ENCODE measurements at places on chromosomes 6 and 20. TPM values are rescaled to one million over a fixed set of nuclear protein-coding genes. Genes with fewer than 3 reads are reported as not detected.

DNA sequence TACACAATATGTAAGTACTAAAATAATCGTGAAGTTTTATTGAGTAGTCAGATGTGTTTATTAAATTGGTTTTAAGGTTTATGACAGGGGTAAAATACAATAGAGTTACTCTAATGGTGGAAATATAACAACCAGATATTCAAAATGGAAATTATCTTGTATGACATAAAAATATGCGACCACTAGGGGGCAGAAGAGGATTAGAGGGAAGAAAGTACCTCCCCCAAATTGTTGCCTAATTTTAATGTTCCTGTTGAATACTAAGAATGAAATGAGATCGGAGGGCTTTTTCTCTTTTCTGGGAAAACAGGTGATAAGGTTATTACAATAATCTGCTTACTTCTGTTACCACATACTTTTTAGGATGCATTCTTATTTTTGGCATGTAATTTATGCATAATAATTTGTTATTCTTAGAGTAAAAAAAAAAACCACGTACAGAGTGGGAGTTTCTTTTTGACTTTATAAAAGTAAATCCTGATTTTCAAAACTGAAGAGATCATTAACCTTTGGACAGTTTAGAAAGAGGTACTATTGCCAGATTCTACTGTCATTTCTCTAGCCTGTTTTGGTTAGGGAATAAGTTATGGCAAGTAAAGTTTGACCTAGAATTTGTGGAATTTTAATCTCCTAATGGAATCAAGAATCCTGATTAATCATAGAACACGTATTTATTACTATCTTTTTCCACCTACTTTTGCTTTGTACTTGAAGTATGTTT is 159.2 kb downstream of the CD109 start:
- no peak overlapping the region for H3K27ac ChIP-seq
- H3K4me3 ChIP-seq, result no peak overlapping the region
- H3K4me1 ChIP-seq, result no peaks in the 10 kb centered on the region
- peak; percentile 41 for DNase-seq
- H3K36me3 ChIP-seq, result peaks cover 4% of the 10 kb centered on the region

GRCh38 chr6:158002249-158002950 is 20.7 kb downstream of the SYNJ2 start:
- H3K4me1 ChIP-seq, result peaks cover 61% of the 10 kb centered on the region
- H3K4me3 ChIP-seq, result no peak overlapping the region
- H3K27ac ChIP-seq, result peak overlapping the region; percentile 82

- no peak for DNase-seq
- H3K36me3 ChIP-seq, result no peaks in the 10 kb centered on the region
- H3K4me3 ChIP-seq, result no peak overlapping the region
- H3K27me3 ChIP-seq, result no peaks in the 10 kb centered on the region
- H3K27ac ChIP-seq, result no peak overlapping the region
These were observed 24.6 kb upstream of the GTF3C6 start for GRCh38 chr6:110933912-110934311.

DNA sequence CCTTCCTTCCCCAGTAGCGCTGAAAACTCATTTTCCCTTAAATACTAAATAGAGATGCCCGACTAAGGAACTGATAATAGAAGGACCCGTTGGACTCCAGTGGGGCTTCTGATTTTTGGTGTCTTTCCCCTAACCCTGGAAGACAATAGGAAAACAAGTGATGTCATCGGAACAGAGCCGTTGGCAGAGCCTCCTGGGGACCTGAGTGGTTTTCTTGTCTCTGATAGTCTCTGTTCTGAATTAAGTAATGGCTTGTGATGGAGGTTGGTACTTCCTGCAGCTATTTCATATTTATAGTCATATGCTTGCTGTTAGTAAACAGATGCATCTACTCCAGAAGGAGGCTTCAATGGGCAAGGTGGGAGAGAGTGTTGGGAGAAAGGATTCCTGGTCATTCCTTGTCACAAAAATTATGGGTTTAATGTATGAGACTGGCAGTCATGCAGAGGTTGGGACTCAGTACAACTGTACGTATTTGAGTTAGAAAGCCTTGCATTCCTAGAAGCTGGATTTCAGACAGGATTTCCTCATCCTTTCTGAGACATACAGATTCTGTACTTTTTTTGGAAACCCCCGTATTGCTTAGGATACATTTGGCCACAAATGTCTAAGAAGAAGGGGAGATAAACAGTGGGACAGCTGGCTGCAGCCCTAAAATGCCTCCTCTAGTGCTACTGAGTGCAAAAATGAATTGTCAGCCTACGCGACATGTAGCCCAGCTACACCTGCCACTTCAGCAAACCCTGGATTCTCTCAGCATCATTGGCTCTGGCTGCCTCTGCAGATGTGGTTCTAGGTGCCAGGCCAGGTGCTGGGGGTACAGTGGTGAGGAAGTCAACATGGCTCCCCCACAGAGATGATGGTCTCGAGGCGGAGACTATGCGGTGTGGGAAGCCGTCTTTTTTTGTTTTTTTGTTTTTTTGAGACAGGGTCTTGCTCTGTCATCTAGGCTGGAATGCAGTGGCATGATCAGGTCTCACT is 38.1 kb downstream of the CDS2 start:
- H3K4me1 ChIP-seq, result peaks cover 45% of the 10 kb centered on the region
- DNase-seq, result no peak
- H3K4me3 ChIP-seq, result no peak overlapping the region
- H3K27ac ChIP-seq, result peak overlapping the region; percentile 70
- peaks cover 6% of the 10 kb centered on the region for H3K36me3 ChIP-seq

- H3K27ac ChIP-seq, result no peak overlapping the region
- no peaks in the 10 kb centered on the region for H3K27me3 ChIP-seq
- H3K36me3 ChIP-seq, result peaks cover 3% of the 10 kb centered on the region
- peaks cover 20% of the 10 kb centered on the region for H3K4me1 ChIP-seq
These were observed 36.3 kb upstream of the ID1 start for GRCh38 chr20:31568773-31569162.

DNA sequence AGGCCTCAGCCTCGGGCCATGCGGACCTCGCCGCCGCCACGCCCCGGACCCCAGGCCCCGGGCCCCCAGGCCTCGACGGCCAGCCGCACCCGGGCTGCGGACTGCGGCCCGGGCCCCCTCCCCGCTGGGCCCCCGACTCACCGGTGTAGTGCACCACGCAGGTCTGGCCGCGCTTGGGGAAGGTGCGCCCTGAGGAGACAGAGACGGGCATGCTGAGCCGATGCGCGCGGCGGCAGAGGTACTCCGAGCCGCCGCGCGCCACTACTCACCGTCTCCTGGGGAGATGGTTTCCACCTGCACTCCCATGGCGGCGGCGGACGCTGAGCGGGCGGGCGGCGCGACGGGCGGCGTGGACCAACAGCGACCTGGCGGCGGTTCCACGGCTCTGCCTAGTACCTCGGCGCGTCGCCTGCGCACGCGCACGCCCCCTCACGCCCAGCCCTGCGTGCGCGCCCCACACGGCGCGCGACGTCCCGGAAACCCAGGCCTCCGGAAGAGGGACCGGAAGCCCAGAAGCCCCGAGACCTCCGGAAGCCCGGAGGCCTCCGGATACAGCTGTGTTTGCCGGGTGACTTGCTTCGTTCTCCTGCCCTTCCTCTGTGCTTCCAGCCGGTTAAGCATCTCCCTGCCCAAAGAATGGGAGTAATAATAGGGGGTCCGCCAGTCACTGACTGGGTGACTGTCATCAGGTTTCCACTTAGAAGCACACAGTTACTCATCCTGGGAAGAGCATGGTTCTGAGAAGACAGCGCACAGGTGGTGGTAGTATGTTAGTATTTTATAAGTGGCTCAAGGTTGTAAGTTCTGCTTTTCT is at the start of gene FKBP1A:
FKBP1A (minus strand) TSS at position 362 of the 814 bp plus-strand sequence; CDS start at position 306, 56 bp downstream.
- peaks cover 5% of the 10 kb centered on the region for H3K36me3 ChIP-seq
- peak within 1 kb of the TSS; percentile 95 for H3K27ac ChIP-seq
- peak; percentile 85 for DNase-seq
- peaks cover 31% of the 10 kb centered on the region for H3K4me1 ChIP-seq
- no peaks in the 10 kb centered on the region for H3K27me3 ChIP-seq

DNA sequence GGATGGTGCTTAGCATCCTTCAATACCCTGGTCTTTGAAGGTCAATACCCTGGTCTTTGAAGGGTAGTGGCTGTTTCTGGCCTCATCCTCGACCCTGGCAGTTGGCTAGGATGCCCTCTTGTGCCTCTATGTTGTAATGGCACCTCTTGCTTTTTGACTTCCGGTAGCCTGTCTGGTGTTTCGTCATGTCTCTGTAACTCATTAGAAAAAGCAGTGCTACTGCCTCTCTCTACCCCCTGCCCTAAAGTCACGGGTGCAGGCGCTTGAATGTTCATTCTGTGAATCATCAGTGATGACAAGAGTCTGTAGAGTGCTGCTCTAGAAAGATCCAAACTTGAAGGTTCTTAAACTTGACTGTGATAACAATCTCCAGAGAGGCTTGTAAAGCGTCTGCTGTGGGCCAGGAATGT is 28.3 kb downstream of the RSPO4 start:
- H3K27ac ChIP-seq, result no peak overlapping the region
- no peak overlapping the region for H3K4me3 ChIP-seq
- H3K4me1 ChIP-seq, result no peaks in the 10 kb centered on the region
- no peaks in the 10 kb centered on the region for H3K36me3 ChIP-seq
- H3K27me3 ChIP-seq, result no peaks in the 10 kb centered on the region
- peak; percentile 32 for DNase-seq

- H3K27ac ChIP-seq, result peak overlapping the region; percentile 93
- no peaks in the 10 kb centered on the region for H3K27me3 ChIP-seq
- peaks cover 20% of the 10 kb centered on the region for H3K4me1 ChIP-seq
- DNase-seq, result no peak
These were observed 29.1 kb downstream of the WRNIP1 start for GRCh38 chr6:2794171-2794730.

GRCh38 chr20:684676-685319 is 9.2 kb upstream of the SCRT2 start:
- no peak for DNase-seq
- H3K27ac ChIP-seq, result no peak overlapping the region
- H3K27me3 ChIP-seq, result peaks cover 17% of the 10 kb centered on the region
- no peaks in the 10 kb centered on the region for H3K4me1 ChIP-seq

DNA sequence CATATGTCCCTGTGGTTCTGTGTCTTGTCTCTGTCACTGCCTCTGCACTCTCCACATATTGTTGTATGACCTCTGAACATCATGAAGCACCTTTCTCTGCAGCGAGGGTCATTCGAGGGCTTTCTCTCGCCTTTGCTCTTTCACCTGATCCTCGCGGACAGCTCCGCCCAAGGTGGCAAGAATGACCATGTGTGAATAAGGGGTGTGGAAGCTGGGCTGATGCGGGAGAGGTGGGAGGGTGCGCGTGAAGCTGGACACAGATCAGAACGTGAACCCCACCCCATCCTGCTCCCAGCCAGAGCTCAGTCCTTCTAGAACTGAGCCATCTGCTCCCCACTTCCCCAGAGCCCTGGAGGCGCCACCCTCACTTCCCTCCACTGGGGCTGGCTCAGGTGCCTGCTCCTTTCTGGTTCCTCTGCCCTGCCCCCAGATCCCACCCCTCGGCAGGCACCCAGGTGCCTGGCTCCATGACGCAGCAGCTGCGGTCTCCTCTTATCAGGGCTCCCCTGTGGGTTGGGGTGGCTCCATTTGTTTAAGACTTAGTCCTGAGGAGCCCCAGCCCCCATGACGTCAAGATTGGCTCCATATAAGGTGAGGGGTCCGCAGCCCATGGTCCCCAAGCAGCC is at the start of gene MUCL3:
MUCL3 (plus strand) TSS at position 613 of the 626 bp plus-strand sequence. CDS start 27 bp downstream, outside the sequence.
- H3K27me3 ChIP-seq, result peaks cover 43% of the 10 kb centered on the region
- peaks cover 2% of the 10 kb centered on the region for H3K4me1 ChIP-seq
- H3K4me3 ChIP-seq, result no peak within 1 kb of the TSS
- H3K27ac ChIP-seq, result peak within 1 kb of the TSS; percentile 41
- no peaks in the 10 kb centered on the region for H3K36me3 ChIP-seq

DNA sequence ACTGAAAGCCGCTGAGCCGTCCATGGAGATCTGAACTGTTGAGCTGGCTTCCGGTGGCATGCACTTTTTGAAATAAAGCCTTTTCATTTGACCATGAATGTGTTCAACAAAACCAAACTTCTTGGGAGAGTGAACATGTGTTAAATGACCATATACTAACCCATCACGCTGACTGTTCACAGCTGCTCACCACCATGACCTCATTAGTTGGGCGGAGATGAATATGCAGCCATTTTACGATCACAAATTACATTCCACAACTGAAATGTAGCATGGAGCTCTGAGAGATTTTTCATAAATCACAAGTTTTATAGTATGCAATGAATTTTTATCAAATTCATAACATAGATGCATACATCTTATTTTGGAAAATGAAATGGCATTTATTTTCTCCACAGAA is 4.2 kb downstream of the RAMACL start:
- no peak overlapping the region for H3K4me3 ChIP-seq
- H3K36me3 ChIP-seq, result peaks cover 9% of the 10 kb centered on the region
- H3K27ac ChIP-seq, result no peak overlapping the region
- no peak for DNase-seq

- DNase-seq, result no peak
- H3K36me3 ChIP-seq, result no peaks in the 10 kb centered on the region
- peak overlapping the region; percentile 90 for H3K27ac ChIP-seq
These were observed 87.8 kb downstream of the SESN1 start for GRCh38 chr6:109006818-109007217.

GRCh38 chr20:14986656-14987055 is 649.2 kb upstream of the FLRT3 start:
- no peak for DNase-seq
- H3K36me3 ChIP-seq, result peaks cover 3% of the 10 kb centered on the region
- H3K27ac ChIP-seq, result no peak overlapping the region
- no peaks in the 10 kb centered on the region for H3K4me1 ChIP-seq

SSTR4 gene
- not detected for polyA plus RNA-seq

UCKL1 gene
- 19.8 TPM for polyA plus RNA-seq

F13A1 gene
- polyA plus RNA-seq, result 0.04 TPM

MRAP2 gene
- not detected for polyA plus RNA-seq

ANKRD6 gene
- polyA plus RNA-seq, result 3.1 TPM

CFAP206 gene
- not detected for polyA plus RNA-seq

PRPH2 gene
- not detected for polyA plus RNA-seq

OVOL2 gene
- polyA plus RNA-seq, result not detected
